ENCODE measurements at places on chromosomes 5 and 9.

- DNase-seq, result no peak
Measured at GRCh38 chr9:125180876-125181275, 8.7 kb downstream of the PPP6C start.

GRCh38 chr5:18119156-18119785 lies 485.0 kb downstream of the TAF11L14 start:
- no peak for DNase-seq

DNA sequence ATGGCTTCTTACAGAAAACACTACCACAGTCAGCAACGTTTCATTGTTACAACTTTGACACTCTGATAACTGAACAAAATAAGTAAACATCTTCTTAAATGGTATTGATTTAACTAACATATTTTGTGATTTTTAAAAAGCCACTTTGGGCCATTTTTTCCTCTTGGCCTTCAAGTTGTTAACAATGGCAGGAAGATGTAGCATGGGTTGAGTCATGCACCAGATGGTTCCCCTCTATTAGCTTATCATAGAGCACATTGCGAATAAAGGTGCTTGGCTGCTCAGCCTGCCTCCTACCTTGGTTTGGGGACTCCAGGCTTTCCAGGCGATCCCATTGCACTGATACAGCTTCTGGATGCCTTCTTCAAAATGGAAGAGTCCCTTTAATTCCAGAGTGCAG lies 24.1 kb upstream of the CER1 start:
- DNase-seq, result no peak

DNA sequence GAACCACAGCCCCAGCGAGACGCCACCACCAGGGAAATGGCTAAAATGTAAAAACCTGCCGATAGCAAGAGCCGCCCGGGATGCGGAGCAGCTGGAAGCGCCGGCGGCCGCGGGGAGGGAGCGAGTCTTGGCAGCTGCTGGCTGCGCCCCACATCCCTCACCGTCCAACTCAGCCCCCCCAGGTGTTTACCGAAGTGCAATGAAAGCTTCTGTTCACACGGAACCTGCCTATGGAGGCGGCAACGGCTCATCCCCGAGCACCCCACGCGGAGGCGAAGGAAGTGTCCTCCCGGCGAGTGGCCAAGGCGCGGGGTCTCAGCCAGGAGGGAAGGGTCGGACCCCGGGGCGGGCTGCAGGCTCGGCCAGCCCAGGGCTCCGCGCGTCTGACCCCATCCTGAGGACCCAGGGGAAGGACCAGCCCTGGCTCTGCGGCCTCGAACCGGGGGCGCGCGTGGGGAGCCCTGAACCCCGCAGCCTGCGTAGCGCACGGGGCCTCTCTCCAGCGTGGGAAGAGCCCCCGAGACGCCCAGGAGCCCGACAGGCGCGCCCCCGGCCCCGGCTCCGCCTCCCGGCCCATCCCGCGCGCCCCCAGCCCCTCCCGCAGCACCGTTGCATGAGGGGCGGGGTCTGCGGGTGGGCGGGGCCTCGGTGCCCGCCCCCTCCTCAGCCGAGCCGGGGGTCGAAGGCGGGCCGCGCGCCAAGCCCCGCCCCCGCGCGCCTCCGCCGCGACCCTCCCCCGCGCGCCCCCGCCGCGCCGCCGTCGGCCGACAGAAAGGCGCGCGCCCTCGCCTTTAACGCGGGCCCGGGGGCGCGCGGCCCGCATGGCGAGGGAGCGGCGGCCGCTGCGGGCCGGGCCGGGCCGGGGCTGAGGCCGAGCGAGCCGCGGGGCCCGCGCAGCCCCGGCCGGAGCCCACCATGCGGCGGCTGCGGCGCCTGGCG lies at the start of gene DIPK1B:
Gene DIPK1B (plus strand): TSS at position 822 of the 939 bp plus-strand sequence. CDS start 94 bp downstream, at position 916.
- DNase-seq, result no peak

DNA sequence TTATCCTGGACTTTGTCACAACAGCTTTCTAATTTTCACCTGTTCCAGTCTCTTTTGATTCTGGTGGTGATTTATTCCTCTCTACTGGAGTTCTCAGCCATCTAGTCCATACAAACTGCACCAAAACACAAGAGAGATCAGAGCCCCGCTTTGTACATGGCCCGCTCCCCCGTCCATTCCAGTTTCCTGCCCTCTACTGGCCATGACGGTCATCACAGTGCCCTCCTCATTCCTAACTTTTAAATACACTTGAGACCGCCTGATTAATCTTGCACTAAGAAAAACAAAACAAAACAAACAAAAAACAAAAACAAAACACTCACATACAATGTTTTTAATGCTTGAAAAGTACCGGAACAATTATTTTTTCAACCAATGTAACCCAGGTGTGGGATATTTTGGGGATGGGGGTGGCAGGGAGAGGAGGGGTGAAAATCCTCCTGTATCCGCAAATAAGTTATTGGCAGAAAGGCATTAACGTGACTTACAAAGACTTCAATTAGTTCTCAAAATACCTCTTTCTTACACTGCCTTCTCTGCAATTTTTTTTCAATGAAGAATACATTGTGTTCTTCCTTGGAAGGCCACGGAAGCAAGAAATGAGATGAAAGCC lies 84.8 kb upstream of the PAM start:
- DNase-seq, result no peak

- no peak for DNase-seq
Measured at GRCh38 chr5:179802950-179803562, 3.6 kb downstream of the MGAT4B start.

DNA sequence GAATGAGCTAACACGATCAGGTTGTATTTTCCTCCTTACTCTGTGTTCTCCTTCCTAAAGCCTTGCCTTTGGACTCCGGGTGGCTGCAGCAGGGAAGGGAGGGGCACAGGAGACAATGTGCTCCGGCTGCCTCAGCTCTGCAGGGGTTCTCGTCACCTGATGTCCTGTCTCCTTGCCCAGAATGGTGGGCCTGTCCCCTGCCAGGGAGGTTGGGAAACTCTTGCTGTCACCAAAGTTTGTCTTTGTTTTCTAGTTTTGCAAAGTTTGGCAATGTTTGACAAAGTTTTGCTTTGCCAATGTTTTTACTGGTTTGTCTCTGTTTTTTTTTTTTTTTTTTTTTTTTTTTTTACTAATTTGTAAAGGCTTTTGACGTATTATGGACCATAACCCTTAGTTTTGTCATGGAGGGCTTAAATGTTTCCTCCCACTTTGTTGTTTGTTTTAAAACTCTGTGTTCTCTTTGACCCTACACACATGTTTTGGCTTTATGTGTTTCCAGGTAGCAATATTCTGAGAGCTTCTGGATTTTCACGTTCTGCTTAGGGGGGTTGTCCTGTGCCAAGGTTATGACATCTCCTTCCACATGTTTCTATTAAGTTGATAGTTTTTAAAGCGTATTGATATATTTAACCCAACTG lies 49.3 kb downstream of the GADD45G start:
- peak; percentile 52 for DNase-seq

DNA sequence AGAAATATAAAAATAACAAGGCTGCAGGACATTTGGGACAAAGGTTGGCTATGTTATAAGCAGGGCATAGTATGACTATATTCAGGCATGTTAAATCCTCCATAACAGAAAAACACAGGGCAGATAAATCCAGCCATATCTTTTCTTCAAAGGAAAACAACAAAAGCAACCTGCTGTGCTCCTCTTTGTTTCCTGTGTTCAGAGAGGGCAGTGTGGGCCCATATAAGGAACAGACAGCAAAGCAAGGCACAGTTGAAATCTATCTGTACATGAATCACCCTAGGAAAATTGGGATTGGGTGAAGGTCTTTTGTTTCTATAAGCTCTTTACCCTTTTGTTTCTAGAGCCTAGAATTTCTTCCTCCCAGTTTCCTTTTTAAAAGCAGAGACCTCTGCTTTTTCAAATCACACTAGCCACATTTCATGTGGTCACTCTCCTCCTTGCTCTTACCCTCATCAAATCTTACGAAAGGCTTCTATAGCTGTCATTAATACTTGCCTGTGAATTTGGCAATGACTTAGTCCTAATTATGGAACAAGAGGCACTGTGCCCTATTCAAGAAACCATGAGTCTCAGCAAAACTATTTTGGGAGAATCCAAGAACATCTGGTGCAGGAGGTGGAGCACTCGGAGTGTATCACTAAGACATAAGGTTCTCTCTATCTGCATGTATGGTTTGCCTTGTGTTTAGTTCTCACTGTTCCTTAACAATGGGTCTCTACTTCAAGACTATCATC lies 1.8 kb downstream of the GZMA start:
- no peak for DNase-seq

DNA sequence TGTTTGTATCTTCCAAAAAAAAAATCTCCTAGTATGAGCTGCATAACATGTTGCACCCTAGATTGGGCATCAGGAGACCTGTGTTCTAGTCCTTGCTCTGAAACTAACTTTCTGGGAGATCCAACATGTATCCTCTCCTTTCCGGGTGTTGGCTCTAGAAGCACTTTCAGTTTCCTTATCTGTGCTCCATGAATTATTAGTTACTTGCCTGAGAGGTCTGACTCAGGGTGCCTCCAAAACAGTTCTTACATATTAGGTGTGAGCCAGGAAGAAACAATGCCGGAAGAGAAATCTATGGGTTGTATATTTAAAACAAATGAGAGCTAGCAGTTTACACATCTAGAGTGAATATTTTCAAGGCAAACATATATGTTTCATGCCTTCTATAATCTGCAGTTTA lies 36.7 kb upstream of the SLC36A2 start:
- DNase-seq, result no peak

DNA sequence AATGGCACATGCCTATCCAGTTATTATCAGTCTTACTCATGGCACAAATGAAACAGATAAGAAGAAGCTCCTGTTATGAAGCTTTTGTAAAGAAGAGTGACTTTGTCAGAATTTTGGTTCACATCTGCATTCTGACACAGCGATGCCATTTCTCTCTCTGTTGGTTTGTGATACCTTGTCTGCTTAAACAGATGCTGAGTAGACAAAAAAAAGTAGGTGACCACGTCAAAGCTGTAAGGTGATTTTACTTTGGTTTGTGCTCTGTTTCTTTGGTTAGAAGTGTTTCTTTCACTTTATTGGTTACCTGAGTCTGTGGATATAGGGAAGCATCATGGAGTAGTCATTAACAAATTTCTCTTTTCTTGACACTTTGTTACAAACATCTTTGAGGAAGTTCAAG lies 422.3 kb upstream of the ADAMTSL1 start:
- no peak for DNase-seq

DNA sequence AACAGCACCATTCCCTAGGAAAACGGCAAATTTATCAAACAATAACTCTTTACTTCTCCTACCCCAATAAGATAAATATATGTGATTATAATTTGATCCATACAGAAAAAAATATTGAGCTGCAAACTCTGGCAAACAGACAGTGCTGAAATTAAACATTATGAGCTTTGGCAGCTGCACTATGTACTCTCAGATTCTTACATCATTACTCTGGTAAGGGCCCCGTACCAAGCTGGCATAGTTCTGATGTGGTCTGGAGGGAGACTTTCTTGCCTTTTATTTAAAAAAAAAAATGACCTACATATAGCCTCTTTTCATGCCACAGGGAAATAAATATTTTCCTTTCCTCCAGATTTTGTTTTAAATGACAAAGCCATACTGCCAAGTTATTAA lies 95.0 kb downstream of the NR6A1 start:
- no peak for DNase-seq

GRCh38 chr9:109507421-109507838 lies 9.3 kb upstream of the PTPN3 start:
- no peak for DNase-seq

DNA sequence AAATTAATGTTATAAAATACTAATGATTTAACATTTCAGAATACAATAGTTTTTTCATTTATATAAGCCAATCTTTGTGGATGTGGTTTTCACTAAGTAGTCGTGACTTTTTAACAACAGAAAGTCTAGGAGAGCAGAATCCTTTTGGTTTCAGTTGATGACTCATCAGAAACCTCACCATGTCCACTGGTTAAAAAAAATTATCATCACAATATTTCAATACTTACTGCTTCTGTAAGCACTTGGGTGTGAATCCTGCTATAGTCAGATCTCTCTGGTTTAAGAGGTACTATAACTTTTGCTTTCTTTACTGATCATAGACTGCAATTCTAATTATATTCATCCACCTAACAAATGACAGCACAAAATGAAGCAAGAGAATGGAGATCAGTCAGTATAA lies 77.2 kb downstream of the MRPS30 start:
- no peak for DNase-seq

DNA sequence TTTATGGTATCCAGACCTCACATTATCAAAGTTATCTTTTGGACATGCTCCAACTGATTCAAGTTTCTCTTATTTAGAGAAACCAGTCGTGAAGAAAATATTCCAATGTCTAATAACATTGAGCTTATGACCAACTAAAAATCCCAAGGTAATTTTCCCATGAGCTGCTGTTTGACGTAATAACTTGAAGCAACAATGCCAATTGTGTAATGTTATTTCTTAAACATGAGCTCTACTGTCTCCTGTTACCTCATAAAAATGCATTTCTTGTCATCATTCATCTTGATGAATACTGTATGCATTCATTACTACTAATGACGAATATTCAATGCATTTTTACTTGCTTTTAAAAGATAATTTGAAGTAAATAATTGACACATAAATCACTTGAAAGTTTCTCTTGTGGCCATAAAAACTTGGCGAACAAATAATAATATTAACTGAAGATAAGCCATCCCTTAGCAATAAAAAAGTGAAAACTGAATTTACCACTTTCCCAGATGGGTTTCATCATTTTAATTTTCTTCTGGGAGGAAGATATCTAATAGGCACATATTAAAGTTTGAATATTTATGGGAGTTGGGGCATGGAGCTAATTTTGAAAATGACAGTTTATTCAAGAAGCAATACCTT lies 424 bp upstream of the MARCOL start:
- no peak for DNase-seq

GRCh38 chr9:137478613-137478961 lies 19.5 kb upstream of the NSMF start:
- no peak for DNase-seq

DNA sequence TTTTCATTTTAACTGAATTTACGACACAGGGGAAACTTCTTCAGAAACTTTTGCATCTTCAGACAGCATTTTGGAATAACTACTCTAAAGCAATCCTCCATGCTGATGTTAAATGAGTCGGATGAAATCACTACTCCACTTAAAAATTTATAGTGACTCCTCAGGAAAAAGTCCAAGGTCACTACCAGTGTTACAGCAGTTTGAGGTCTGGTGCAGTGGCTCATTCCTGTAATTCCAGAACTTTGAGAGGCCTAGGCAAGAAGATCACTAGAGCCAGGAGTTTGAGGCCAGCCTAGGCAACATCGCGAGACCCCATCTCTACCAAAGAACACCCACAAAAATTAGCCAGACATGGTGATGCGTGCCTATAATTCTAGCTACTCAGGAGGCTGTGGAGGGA lies 5.9 kb upstream of the GAS1 start:
- no peak for DNase-seq
